NCI-H1417 treated with DMSO at 0.1 percent for 48 hours (cell line): ENCODE measurements at places on chromosomes 6 and 20.

GRCh38 chr6:105459864-105460263, 57.0 kb upstream of the PREP start:
- no peak for DNase-seq

DNA sequence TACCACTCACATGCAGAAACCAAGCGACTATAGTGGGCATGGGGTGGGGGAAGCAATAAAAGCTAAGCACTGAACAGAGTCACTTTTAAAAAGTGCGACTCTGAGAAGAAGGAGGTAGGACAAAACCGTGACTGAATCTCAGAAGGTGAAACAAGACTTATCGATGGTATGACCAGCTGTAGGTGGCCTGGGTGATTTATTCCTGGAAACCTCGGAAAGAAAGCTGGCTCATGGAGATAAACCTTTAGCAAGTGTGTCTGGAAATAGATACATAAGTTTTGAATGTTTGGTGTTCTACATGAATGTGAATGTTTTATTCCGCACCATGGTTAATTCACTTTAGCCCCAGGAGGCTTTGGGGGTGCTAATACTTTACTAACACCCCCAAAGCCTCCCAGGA, 43.9 kb downstream of the BANF2 start:
- no peak for DNase-seq

DNA sequence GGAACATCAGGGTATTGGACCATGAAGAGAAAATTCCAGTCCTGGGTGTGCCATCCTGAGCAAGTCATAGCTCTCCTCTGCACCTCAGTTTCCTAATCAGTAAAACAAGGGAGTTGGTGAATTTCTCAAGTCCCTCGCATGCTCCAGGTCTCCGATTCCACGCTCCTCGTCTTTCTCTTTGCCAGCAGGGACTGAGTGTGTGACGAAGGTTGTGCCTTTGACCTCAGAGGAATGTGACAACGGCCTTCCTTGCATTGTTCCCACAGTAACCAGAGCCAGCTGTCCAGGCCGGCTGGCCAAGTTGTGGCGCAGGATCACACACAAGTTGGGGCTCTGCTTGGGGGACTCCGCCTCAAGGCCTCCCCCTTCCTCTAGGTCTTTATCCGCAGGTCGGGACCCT, 217.3 kb downstream of the ATXN1 start:
- DNase-seq: no peak

- no peak for DNase-seq
Measured at GRCh38 chr6:82264824-82265223, 17.3 kb upstream of the IBTK start.
